ENCODE measurements at places on chromosomes 5 and 9.

GRCh38 chr5:116347657-116348056 is 227.0 kb downstream of the SEMA6A start:
- DNase-seq = no peak

- DNase-seq = no peak
Measured at GRCh38 chr9:19033015-19033414, at the start of gene SAXO1. SAXO1 (minus strand) TSS chr9:19033209; CDS start chr9:19032908, 301 bp downstream.

DNA sequence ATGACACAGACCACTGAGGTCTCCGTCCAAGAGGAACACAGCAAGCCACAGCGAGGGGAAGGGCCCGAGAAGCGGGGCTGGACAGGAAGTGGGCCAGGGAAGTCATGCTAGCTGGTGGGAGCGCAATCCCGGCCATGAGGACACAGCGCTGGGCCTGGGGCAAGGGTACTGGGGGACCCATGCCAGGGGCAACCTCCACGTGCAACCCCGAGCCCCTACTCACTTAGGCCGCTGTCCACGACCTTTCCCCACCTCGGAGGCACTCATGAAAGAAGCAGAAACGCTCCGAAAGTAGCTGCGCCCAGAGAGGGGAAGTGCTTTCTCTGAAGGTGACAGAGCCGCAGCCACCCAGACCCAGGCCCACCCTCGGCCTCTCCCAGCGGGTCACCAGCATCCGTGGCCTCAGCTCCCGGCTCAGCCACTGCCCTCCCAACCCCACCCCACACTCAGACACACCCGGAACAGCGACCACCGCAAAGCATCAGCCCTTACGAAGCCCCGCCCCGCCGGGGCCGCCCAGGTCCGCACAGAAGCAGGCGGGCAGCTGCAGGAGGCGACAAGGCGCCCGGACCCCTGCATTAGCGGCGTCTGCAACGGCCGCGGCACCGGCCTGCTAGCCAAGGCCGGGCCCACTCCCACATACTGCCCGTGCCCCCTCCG is 782 bp downstream of the BICD2 start:
- DNase-seq = no peak

- no peak for DNase-seq
Measured at GRCh38 chr5:32307769-32308194, 5.0 kb downstream of the MTMR12 start.

GRCh38 chr9:7173139-7173538 is 415.4 kb downstream of the KDM4C start:
- no peak for DNase-seq

- no peak for DNase-seq
Measured at GRCh38 chr5:81162501-81162900, 70.6 kb upstream of the CKMT2 start.

DNA sequence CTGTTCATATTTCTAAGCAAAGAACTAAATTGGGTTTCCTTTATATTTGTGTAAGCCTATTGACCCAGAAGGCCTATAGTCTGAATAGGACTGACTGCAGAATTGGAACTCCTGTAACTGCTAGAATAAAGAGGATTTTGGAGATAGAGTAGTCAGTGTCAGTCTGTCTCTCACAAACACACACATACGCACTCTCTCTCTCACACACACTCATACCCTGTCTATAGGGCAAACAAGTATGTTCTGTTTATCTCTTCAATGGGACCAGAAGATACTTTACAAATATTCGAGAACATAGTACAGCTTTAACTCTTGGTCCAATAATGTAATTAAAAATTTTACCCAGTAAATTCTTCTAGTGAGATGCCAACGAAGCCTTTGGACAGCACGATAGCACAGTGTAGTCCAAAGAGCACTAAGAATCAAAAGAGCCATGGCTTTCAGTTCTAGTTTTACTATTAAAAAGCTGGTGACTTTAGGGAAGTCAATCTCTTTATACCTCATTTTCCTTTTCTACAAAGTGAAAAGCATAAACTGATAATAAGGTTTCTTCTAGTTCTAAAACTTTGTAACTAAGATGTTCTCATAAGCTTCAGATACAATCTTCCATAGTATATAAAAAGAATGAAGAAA is 19.3 kb downstream of the ABHD17B start:
- DNase-seq = no peak

DNA sequence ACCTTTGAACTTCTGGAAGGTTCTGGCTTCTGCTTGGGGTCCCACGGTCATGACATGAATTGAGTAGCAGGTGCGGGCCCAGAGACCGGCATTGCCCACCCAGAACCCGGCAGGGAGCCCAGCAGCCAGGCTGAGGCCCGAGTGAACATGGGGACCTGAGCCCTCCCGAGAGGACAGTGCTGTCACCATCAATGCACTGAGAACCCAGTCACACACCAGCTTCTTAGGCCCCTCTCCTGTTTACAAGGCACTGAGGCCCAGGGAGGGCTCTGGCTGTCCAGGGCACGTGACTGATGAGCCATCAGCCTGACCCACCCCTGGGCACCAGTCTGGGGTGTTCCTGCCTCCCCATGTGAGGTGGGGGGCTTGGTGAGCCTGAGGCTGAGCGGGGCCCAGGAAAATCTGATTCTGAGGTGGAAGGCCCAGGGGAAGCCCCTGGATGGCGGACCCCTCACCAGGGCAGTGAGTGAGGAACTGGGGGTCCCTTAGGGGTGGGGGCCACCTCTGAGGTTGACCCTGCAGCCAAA is 60.3 kb upstream of the RNU6ATAC start:
- no peak for DNase-seq

DNA sequence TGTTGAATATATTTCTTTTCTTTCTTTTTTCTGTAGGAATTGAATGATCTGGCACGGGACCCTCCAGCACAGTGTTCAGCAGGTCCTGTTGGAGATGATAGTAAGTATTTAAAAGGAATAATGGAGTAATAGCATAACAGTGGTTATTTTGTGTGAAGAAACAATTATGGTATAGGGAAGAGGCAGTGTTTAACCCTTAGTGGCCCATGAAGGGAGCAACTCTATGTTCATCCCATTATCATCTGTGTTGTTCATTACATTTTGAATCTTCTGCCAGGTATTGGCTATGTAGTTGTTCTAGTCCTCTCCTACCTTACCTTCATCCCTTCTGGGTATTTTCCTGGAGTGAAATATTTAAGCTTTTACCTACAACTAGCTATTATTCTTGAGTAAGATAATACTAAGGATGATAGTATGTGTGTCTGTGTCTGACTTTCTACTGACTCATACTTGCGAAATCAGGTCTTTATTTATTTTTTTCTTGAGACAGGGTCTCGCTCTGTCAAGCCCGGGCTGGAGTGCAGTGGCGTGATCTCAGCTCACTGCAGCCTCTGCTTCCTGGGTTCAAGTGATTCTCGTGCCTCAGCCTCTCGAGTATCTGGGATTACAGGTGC is 39.3 kb downstream of the UBE2D2 start:
- DNase-seq = no peak

GRCh38 chr5:32542216-32543059 is 42.9 kb upstream of the SUB1 start:
- no peak for DNase-seq

Measured in stimulated activated CD8-positive, alpha-beta memory T cell treated with anti-CD3 and anti-CD28 coated beads, Interleukin-15, amount 100 ng/mL, for 48 hours (primary cell).